ENCODE measurements at places on chromosomes 5 and 9.

- peak; percentile 47 for DNase-seq
These were observed 107.5 kb downstream of the NDFIP1 start for GRCh38 chr5:142215915-142216681.

DNA sequence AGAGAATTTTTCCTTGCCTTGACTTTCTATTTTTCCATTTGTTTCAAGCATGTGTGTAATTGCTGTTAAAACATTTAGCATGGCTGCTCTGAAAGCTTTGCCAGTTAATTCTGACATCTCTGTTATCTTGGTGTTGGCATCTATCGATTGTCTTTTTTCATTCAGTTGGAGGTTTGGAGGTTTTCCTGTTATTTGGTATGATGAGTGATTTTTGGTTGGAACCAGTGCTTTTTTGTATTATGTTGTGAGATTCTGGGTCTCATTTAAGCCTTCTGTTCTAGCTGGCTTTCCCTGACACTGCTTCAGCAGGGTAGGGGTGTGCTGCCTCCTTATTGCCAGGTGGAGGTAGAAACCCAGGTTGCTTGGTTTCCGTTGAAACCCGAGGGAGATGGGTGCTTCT, 40.9 kb upstream of the DHFR start:
- no peak for DNase-seq

- no peak for DNase-seq
These were observed 159.6 kb upstream of the ANKH start for GRCh38 chr5:15031180-15031579.

- DNase-seq = no peak
These were observed 33.2 kb downstream of the TARS1 start for GRCh38 chr5:33474004-33474403.

DNA sequence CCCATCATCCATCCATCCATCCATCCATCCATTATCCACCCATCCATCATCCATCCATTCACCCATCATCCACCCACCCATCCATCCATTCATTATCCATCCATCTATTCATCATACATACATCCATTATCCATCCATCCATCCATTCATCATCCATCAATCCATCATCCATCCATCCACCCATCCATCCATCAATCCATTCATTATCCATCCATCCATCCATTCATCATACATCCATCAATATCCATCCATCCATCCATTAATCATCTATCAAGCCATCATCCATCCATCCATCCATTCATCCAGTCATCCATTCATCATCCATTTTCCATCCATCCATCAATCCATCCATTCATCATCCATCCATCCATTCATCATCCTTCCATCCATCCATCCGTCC, 89.0 kb downstream of the NSG2 start:
- DNase-seq = no peak

DNA sequence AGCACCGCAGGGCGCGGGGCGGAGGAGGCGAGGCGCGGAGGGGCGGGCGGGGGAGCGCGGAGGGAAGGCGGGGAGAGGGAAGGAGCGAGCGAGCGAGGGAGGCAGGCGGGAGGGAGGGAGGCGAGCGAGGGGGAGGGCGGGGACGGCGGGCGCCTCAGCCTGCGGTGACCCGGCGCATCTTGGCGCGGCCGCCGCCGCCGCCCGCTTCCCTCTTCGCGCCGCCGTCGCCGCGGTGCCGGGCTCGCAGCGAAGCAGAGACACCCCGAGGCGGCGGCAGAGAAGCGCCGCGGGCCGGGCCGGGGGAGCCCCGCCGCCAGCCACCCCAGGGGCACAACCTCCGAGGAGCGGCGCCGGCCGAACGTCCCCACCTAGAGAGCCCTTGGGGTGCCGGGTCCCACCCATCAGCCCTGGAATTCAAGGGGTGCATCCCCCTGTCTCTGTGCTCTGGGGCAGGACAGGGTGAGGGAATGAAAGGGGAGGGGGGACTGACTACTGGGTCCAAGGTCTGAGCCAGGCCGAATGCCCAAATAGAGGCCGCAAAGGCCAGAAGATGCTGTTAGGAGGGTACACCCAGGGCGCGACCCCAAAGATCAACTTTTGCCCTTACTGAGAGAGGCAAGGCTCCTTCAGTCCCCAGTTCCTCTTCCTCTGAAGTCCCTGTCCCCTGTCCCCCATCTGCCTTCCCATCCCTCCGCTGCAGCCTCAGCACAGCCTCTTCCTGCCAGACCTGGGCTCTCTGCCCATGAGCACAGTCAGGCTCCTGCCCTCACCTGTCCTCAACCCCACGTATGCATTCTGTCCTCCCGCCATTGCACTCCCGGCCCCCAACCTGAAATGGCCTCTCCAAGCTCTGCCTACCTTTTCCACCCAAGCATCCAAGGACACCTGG, at the start of gene ADAMTS2:
ADAMTS2 (minus strand) TSS at position 29 of the 889 bp plus-strand sequence. CDS start 133 bp downstream, outside the sequence.
- peak; percentile 50 for DNase-seq

DNA sequence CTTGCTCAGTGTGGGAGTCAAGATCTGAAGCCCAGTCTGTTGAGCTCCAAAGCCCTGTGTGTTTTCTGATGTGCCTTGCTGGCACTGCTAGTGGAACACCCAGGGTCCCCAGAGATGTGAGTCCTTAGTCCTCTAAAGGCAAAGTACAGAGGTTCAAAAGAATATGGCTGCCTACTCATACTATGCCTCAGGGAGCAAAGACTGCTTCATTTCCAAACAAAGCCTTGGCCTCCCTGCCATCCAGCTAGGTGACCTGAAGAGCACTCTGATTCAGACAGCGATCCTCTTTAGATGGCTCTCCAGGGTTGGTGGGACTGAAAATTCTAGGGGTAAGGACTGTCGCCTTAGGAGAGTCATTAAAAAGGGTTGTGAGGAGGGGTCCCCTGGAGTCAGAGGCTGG, 2.0 kb downstream of the PRLR start:
- no peak for DNase-seq
